CD4-positive, alpha-beta T cell treated with Interleukin-21 for 1 hour (primary cell): ENCODE measurements at places on chromosomes 13 and 19.

DNA sequence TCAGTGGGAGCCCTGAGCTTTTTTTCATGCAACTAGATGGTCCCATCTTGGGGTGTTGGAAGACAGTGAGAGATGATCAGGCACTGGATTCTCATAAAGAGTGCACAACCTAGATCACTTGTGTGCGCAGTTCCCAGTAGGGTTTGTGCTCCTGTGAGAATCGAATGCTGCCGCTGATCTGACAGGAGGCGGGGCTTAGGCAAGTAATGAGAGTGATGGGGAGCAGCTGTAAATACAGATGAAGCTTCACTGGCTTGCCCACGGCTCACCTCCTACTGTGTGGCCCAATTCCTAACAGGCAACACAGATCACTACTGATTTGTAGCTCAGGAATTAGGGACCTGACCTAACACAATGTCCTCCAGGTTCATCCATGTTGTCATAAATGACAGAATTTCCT, 43.6 kb upstream of the UBAC2 start:
- no peak for DNase-seq

DNA sequence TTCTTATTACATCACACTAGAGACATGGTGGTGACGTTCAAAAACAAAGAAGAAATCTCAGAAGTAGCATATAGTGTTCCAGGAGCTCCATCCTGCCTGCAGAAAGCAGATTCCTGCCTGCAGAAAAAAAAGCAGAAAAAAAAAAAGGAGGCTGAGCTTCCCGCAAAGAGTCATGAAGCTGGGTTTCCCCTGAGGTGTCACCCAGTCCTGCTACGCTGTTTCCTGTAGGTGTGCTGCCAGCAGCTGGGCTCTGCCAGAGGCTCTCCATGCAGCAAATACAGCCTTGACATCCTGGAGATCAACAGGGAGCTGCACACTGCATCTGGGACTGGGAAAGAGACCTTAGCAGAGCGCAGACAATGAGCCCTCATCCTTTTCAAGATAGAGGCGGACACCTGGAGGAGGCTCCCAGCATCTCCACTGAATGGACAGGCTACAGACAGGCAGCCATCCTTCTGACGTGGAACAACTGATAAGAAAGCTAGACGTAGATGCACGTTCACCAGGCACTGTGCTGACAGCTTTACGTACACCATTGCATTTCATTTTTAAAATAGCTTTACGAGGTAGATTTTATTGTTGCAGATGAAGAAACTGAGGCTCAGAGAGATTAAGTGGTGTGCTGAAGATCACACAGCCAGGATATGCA, 350.9 kb downstream of the FOXO1 start:
- peak; percentile 71 for DNase-seq

DNA sequence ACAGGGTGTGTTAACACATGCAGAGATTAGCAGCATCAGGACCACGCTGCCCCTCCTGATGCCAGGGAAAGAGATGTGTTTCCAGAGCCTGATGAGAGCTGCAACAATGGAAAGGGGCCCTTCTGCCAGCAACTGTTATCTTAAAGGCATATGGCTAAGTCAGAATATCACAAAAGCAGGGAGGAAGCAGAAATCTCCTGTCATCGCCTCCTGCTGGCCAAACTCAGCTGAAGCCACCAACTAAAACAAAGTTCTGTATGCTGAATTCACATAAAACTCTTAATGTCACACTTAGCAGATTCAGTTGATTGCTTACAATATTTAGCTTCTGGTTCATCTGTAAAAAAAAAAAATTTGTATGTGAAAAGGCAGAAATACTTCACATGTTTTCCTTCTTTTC, 178.2 kb downstream of the GPC5 start:
- DNase-seq, result no peak

- no peak for DNase-seq
Observed at GRCh38 chr19:47891622-47891922, 5.5 kb upstream of the SULT2A1 start.

GRCh38 chr13:112259511-112259910, 116.6 kb upstream of the SPACA7 start:
- DNase-seq, result no peak

DNA sequence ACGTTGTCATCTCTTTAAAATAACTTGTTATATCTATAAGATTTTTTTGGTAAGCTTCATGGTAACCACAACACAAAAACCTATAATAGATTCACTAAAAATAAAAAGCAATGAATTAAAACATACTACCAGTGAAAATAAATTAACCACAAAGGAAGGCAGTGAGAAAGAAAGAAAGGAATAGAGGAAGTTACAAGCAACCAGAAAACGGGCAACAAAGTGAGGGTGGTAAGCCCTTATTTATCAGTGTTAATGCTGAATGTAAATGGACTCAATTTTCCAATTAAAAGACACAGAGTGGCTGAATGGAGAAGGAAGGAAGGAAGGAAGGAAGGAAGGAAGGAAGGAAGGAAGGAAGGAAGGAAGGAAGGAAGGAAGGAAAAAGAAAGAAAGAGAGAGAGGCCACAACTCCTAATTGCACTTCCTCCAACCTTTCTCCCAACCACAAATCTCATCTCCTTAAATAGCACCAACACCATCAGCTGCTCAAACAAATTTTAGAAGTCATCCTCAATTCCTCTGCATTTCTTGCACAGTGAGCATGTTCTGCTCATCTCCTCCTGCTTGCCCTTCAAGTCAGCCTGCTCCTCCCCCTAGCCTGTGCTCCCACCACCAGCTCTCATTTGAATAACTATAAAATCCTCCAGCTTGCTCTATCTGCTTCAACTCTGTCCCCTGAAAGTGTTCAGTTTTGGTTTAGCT, 48.6 kb downstream of the CCNA1 start:
- DNase-seq, result no peak
